ENCODE measurements at places on chromosomes 13 and 19.

GRCh38 chr13:39967199-39967959 is 311.9 kb downstream of the COG6 start:
- no peak for DNase-seq

DNA sequence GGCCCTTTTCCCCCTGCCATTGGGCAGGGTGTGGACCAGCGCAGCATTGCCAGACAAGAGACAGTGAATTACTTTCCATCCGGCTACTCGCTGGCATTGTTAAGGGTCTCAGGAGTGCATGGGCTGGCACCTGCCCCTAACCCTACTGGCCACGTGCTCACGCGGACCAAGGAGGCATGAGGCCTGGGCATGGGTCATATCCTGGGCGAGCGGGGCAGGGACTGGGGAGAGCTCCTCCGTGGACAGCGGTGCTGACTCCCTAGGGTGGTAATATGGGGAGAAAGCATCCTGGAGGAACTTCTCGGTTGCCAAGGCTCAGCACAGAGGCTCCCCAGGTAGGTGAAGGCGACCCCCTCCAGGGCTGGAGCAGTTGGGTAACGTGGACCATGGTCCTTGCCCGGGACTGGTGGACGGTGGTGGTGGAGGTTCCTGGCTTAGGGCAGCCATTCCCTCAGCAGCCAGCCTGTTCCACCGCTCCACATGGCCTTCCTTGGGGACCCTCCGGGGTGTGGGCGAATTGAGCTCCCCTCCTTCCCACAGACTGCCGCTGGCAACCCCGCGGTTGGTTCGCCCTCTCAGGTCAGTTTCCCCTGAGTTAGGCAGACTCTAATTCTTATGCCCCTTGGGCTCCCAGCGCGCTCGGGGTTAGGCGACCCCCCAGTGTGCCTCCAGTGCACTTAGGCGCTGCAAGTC is 465.1 kb downstream of the SLITRK5 start:
- DNase-seq, result no peak

- DNase-seq, result no peak
Measured at GRCh38 chr19:38993271-38993670, 17.7 kb upstream of the FBXO17 start.

DNA sequence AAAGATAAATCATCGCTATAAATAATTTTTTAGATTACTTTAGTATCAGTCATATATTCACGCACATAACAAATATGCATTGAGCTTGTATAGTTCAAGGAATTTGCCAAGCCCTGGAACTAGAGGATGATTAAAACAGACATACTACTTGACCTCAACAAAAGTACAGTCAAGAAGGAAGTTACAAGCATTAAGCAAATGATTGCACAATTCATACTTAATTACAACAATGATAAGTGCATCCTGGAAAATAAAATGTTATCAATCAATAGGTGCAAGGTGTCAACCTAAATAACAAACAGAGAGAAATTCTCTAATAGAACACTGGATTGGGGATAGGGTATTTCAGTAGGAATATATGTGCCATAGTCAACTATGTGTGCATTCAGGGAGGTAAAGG is 491.2 kb downstream of the GPC5 start:
- no peak for DNase-seq

DNA sequence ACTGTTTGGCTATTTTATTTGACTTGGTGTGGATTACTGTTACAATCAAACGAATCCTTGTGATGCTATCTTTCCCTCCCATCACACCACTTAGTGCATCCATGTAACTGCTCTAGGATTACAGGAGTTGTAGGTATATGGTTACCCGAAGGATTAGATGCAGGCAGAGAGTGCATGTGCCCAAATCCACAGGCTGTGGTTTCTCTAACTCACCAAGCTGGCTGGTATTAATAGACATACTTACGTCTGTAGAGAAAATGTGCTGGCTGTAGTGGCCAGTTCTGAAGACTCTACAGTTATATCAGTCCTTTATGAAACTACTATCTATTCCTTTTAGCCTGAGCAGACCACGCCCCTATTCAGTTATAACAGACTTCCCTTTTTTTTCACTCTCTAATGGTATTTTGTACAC is 1.1 kb upstream of the HMGB1 start:
- DNase-seq, result peak; percentile 29

DNA sequence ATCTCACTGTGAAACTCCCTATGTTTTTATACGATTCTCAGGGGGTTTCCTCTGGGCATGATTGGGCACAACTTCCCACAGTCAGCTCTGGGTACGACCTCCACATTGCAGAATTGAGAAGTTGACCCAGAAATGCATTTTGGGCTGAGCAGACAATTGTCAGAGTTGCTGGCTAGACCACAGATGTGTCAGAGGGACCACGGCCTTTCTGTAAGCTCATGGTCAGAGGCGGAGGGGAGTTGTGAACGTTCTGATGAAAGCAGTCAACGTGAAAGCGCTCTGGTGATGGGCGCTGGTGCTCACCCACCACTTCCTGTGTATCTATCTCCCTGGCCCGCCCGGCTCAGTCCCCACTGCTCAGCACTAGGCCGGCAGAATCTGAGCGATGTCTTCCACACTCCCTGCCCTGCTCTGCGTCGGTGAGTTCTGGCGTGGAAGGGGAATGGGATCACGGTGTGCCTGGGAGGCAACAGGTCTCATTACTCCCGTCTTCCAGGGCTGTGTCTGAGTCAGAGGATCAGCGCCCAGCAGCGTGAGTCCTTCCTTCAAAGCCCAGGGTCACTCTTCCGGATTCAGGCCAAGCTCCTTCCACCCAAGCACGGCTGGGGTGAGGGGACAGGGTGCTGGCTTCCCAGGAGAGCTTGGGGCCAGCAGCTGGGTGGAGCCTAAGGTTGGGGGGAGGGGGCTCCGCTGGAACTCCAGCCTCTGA is at the start of gene NCR1:
Gene NCR1 (plus strand): TSS at position 346 of the 709 bp plus-strand sequence. CDS start 40 bp downstream, at position 386.
- no peak for DNase-seq

DNA sequence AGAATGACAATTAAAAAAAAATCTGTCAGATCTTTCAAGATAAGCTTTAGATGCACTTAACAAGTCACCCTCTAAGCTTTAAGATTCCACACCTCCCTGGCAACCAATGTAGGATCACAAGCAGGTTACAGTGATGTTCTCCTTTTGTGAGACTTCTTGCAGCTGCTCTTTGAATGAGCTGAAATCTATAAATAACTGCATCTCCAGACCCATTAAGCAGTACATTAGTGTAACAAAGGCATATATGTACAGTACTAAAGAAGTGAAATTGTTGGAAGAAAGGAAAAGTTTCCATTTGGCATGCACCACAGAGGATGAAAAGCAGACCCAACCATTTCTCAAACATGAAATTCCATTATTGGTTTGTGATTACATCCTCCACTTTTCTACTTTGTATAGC is 364.7 kb downstream of the ENOX1 start:
- no peak for DNase-seq

DNA sequence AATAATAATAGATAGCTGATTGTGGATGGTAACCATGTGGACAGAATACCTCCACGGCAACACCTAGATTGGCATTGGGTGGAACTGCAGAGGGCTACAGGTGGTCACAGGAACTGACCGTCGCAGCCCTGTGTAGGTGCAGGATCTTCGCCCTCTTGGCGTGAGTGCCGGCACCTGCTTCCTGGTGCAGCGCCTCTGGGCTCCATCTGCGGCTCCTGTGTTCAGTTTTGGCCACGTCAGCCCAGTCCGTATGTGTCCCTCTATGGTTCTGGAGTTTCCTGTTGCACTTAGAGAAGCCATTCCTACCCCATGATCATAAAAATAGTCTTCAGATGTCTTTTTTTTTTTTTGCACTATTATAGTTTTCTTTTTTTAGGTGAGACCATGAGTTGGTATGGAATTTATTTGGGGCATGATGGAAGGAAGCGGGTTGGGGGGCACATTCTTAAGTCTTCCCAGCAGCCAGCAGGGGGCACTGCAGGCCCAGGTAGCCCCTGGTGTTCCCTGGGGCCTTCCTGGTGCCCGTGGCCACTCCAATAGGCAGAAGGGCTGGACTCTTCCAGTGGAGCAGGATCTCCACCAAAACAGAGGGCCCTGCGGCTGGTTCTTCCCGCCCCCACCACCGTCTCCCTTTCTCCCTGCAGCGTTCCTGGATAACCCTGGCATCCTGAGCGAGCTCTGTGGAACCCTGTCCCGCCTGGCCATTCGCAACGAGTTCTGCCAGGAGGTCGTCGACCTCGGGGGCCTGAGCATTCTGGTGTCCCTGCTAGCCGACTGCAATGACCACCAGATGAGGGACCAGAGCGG is 10.1 kb upstream of the SLC25A42 start:
- peak; percentile 14 for DNase-seq

GRCh38 chr19:42497492-42498168 is 30.7 kb downstream of the CEACAM1 start:
- DNase-seq, result no peak

DNA sequence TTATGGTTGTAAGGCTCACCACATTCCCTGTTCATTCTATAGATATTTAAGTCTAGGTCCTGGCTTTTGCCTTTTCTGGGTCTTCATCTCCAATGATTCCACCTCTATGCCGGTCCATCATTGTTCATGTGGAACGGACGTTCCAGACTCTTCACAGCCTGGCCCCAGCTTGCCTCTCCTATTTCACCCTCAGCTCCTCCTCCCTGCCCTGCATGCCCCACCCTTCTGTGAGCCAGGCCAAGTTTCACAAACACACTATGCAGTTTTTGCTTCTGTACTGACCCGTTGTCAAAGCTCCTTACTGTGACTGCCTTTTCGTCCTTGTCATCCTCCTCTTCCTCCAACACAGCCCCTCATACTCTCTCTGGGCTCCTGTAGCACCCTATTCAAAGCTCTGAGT is 31.3 kb downstream of the TEX26 start:
- peak; percentile 16 for DNase-seq

GRCh38 chr13:84234416-84234815 is 352.1 kb upstream of the SLITRK1 start:
- no peak for DNase-seq

GRCh38 chr19:3324405-3324856 is 42.0 kb upstream of the NFIC start:
- no peak for DNase-seq

DNA sequence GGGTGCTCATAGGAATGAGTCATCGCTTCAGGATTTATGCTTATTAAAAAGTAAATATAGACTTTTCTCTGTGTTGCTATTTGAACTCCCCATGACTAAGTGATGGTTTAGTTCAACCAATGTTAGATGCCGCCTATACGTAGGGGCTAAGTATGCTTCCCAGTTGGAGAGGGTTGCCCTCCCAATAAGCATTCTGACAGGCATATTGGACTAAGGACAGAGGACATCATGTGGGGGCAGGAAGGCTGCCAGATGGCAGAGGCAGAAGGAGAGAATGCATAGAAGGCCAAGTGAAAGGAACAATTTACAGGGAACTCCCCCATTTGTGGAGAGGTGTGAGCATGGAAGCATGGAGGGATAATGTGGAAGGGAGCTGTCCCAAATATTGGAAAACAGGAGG is 318.4 kb upstream of the OBI1 start:
- DNase-seq, result no peak

GRCh38 chr13:75945841-75946482 is 309.8 kb downstream of the LMO7 start:
- DNase-seq, result no peak

DNA sequence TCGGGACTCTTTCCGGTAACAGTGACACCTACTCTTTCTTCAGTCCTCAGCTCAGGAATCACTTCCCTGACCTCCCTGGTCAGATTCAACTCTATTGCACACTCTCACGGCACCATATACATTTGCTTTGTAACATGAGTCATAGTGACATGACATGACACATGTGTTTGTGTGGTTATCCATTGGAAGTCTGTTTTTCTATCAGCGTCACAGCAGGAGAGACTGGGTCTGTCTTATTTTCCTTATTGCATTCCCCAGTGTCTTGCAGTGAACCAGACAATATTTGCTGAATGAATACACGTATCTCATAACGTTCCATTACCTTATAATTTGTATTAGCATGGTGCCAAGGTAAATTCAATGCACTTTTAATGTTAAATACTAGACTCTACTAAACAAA is 102.0 kb downstream of the DCLK1 start:
- no peak for DNase-seq

DNA sequence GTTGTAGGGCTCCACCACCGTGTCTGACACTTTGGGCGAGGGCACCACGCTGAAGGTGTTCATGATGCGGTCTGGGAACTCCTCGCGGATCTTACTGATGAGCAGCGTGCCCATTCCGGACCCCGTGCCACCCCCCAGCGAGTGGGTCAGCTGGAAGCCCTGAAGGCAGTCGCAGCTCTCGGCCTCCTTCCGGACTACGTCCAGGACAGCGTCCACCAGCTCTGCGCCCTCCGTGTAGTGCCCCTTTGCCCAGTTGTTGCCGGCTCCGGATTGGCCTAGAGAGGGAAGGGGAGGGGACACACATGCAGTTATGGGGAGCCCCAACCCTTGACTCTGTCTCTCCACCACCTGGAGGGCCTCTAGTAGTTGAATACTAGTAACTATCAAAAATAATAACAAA is 6.2 kb downstream of the TUBB4A start:
- DNase-seq, result no peak

GRCh38 chr13:35833608-35834275 is 297.4 kb downstream of the DCLK1 start:
- no peak for DNase-seq

DNA sequence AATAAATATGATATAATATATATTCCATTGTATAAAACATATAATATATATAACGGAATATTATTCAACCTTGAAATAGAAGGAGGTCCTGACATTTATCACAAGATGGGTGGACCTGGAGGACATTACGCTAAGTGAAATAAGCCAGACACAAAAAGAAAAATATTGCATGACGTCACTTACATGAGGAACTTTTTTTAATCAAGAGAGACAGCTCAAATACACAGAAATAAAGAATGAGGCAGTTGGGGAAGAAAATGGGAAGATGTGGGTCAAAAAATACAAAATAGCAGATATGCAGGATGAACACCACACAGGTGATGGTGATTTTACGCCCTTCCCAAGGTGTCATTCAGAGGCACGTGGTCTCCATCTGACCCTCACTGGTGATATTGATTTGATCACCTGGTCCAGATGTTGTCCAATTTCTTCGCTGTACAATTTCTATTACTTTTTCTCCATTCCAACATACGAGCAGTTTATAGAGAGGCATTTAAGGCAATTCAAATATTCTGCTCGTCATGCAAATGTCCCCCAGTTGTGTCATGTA is 513 bp upstream of the ZNF317 start:
- peak; percentile 65 for DNase-seq

DNA sequence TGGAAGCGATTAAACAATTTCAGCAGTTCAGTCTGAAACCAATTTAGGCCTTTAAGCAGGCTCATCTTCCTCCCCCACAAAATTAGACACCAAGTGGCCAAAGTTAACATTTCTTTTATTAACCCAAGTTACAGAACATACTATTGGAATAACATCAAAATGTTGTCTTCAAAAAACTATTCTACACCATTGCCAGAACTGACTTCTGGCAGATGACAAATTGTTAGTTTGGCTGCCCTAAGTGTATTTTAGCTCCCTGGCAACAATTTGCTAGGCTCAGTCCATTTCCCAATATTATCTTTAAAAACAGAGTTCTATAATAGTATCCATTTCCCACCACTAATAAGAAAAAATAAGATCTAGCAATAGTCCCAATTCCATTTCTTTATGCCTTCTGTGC is 107.8 kb downstream of the SGCG start:
- DNase-seq, result no peak

Measured in NCI-H510A treated with DMSO at 0.1 percent for 48 hours (cell line).